ENCODE measurements at places on chromosomes 6 and 20.

- peak; percentile 41 for DNase-seq
Measured at GRCh38 chr6:107957308-107957908, 600 bp downstream of the SEC63 start.

GRCh38 chr6:43667245-43668150 lies 20.1 kb downstream of the MRPS18A start:
- DNase-seq = peak; percentile 74

GRCh38 chr6:106648651-106649308 lies 19.4 kb downstream of the QRSL1 start:
- DNase-seq = no peak

- no peak for DNase-seq
Measured at GRCh38 chr6:135637701-135638100, 140.2 kb upstream of the AHI1 start.

DNA sequence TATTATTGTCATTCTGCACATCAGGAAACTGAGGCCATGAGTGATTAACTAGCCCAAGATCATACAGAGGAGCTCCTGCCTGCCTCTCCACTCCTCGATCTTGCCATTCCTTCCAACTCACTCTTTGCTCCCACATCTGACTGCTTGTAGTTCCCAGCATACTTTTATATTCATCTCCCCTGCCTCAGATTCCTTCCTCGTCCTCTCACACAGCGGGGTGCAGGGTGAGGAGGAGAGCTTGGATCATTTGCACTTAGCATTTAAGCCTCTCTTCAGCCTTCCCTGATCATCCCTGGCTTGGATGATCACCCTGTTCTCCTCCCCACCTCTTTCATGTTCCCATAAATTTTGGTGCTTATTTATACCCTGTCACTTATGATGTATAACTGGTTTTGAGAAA lies 515.1 kb upstream of the SOX4 start:
- DNase-seq = no peak

GRCh38 chr6:133707456-133707855 lies 181.5 kb upstream of the TCF21 start:
- DNase-seq = no peak

DNA sequence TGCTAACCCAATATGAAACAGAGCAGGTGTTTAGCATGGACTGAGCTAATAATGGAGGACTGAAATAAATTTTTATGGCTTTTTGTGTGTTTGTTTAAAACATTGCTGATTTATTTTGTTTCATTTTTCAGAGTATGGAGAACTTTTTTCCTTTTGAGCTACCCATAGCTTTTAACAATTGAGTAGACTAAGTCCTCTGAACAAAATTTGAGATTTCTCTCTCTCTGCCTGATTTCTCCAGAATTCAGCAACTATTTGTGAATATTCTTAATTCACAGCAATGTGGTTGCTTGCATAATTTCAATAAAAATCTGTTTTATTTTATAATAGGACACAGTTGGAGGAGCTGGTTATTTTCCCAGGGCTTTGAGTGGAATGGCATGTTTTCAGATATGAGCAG lies 103.7 kb downstream of the TPBG start:
- no peak for DNase-seq
